ENCODE measurements at places on chromosomes 5 and 9. TPM values are rescaled to one million over a fixed set of nuclear protein-coding genes. Genes with fewer than 3 reads are reported as not detected.

DNA sequence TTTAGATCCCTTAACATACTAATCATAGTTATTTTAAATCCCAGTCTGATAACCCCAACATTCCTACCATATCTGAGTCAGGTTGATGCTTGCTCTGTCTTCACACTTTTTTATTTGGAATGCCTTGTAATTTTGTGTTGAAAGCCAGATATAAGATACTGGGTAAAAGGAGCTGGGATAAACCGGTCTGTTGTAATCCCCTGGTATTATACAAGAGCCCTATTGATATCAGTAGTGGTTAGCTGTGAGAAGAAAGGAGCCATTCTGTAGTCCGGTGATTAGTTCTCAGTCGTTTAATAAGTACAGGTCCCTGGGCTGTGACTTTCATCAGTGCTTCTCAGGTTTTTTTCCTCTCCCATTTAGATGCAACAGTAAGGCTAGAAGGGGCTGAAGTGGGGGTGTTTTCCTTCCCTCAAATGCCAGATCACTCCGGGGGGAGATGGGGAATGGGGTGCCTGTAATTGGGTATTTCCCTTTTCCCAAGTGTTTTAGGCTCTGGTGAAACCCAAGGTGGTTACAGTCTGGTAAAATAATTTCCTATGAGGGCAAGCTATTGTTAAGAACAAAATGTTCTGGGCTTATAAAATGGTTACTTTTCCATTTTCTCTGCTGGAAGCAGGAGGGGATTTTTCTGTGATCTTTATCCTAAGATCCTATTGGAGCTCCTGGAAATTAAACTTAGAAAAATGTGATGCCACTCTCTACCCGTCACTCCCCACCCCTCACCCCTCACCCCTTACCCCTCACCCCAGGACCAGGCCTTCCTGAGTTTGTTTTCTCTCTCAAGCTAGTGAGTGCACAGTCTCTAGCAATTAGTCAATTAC, 72.7 kb downstream of the KCNN2 start:
- no peak for DNase-seq

DNA sequence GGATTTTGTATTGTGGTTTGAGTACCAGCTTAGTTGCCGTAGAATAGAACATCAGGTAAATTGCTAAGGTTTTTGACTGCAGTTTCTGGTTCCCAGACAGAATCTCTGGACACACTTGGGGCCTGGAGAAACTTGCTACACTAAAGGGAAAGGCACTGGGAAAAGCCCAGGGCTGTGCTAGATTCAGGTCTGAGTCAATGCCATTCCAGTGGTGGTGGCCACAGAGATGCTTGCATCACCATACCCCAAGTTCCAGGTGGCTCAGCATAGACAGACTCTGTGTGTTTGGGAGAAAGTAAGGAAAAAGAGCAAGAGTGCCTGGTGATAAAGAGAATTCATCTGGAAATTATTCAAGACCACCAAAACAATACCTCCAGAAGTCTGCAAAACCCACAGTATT, 120.6 kb downstream of the HMHB1 start:
- no peak for DNase-seq

GRCh38 chr5:75051217-75051751, 1.1 kb downstream of the GCNT4 start:
- no peak for DNase-seq

- DNase-seq, result no peak
These were observed 301.8 kb downstream of the TLE1 start for GRCh38 chr9:81387360-81388106.

DNA sequence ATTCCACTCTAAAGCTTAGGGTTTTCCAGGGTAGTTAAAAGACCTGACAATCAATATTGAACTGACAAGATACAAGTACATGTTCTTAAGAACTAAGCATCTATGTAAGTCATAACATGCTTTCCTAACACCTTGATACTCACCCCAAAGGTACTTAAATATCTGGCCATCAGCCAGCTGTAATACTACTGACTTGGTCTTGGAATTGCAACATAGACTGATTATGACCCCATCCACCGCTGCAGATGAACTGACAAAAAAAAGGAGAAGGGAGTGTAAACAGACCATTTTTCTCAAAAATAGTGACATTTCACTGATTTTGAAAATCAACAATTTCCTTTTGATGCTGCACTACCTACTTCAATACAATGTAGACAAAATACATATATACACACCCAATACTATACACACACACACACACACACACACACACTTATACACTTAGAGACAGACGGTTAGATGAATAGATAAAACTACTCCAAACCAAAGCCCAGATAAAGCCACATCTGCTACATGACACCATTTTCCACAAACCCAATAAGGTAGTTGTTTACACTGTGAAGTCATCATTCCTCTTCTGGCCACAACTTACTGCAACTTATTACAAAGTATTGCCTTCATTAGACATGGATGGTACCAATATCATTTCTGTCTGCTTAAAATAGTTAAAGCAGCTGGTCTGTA, 30.4 kb downstream of the ELP1 start:
- no peak for DNase-seq

- DNase-seq, result peak; percentile 2
These were observed 993 bp downstream of the HCN1 start for GRCh38 chr5:45694971-45695803.

DNA sequence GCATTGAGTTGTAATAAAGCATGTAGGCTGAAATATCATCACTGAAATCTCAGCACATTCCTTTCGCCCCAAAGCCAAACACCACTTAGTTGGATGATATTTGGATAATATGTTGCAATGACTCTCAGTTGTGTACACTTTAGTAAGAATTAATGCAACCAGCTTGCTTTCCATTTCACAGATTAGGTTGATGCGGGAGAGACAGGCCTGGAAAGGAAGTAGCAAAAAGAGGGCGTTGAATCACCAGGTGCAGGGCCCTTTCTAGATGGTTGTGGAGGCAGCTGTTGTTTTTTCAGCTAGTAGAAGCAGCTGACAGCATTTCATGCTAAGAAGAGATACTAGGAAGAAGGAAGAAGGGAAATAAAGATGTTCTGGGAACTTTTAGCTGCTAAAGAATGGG, 30.9 kb downstream of the DMRT3 start:
- peak; percentile 61 for DNase-seq

DNA sequence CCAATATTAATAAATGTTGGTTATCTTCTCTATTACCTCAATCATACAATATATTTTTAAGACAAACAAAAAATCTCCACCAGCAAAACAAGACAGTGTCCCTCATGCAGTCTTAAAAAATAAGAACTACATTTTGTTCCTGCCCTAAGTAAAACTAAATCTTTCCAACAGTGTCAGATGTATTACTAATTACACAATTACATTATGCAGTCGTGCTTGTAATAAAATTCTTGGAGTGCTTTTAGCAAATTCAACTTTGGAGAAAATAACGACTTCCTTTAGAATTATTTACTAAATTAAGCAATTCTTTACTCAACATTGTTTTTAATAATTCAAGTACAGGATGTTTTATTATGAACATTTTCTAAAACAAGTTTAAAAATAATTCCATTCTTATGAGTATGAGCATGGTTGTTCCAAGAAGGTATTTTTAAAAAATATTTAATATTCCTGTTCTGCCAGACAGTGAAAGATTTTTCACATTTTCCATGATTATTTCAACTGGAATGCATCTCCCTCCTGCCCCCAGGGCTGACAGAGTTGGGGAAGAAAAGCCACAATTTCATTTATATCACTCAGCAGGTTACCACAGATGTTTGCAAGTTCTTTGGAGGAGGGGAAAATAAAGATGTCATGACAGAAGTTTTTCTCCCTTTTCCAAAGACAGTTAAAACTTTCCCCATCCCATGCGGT, 137.9 kb downstream of the FAM114A2 start:
- no peak for DNase-seq

- DNase-seq, result peak; percentile 95
These were observed at the start of gene FAXDC2 for GRCh38 chr5:154850255-154851062. Gene FAXDC2, minus strand, starts transcription at chr5:154850603. Its CDS starts 12,425 bp downstream, at chr5:154838178.

GRCh38 chr5:139660105-139660922, 12.2 kb downstream of the CXXC5 start:
- peak; percentile 93 for DNase-seq

GRCh38 chr5:23703940-23704855, 196.8 kb downstream of the PRDM9 start:
- peak; percentile 5 for DNase-seq

- no peak for DNase-seq
These were observed 83.4 kb downstream of the SH3PXD2B start for GRCh38 chr5:172370648-172371545.

DNA sequence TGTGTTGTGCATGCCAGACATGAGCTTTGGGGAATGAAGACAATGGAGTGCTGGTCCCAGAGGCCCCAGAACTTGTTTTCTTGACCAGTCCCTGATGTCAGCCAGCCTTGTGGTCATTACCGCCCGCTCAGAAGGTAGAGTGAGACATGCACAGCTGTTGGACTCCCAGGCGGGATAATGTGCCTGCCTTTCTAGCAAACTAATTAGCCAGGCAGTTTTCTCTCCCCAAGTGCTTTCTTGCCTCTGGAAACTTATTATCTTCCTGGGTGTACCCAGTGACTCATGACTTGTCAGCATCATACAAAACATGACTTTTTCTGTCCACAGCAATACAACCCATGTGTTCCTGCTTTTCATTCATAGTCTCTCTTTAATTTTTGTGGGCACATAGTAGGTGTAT, 131.1 kb downstream of the RMI1 start:
- no peak for DNase-seq

GRCh38 chr9:98092613-98092931, 26.4 kb downstream of the TRIM14 start:
- DNase-seq, result no peak

GRCh38 chr5:125602184-125602583, 821.0 kb upstream of the GRAMD2B start:
- DNase-seq, result no peak

- no peak for DNase-seq
These were observed 412 bp downstream of the RIOK2 start for GRCh38 chr5:97182571-97183099.

GRCh38 chr5:21195145-21195544, 1207.1 kb upstream of the CDH18 start:
- DNase-seq, result no peak

- DNase-seq, result no peak
These were observed 157.4 kb upstream of the OTULINL start for GRCh38 chr5:14424011-14424685.

GRCh38 chr5:72895758-72896157, 60.1 kb upstream of the FCHO2 start:
- no peak for DNase-seq

DNA sequence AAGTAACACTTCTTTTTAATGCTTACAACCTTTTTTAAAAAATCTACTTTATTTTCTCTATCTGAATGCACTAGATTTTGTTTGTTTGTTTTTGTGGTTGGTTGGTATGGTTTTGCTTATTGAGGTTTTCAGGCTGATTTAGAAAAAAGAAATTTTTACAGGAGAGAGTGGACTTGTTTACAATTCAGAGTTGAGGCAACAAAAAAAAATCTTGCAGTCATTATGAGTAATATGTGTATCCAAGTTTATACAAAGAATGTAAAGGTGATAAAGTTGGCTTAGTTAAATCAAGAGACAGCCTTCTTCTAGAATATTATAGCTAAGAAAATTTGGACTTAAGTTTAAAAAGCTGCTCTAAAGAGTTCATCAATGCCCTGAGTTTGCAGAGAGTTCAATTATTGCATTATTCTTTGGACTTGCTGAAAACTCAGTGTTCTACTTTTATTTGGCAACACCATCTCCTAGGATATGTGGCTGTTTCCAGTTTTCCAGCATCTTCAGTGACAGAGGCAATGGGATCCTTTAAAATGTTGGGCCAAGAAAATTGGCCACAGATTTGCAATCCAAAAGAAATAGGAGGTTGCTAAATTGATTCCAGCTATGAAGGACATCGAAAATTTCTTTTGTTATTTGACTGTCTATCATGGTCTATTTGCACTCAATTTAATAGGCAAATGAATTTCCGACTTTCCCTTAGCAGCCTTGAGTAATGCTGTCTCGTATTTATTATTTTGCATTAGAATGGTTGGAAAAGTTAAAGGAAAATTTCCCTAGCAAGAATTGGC, 10.7 kb downstream of the STK32A start:
- no peak for DNase-seq

DNA sequence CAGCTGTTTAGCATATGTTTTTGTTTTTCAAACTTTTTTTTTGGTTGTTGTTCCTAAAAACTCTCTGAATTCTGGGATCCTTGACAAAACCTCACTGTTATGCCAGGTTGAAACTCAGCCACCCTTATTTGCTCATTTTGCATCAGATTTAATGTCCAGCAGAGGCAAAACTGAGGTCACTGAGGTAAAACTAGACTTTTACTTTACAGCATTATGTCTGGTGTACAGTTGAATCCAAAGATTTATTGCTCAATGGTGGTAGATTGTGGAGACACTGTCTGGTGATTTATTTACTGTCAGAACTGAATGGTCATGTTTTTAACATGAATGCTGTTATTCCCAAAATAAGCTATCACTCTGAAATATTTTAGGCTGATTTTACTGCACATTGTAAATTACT, 87.9 kb downstream of the FBXL7 start:
- peak; percentile 55 for DNase-seq

DNA sequence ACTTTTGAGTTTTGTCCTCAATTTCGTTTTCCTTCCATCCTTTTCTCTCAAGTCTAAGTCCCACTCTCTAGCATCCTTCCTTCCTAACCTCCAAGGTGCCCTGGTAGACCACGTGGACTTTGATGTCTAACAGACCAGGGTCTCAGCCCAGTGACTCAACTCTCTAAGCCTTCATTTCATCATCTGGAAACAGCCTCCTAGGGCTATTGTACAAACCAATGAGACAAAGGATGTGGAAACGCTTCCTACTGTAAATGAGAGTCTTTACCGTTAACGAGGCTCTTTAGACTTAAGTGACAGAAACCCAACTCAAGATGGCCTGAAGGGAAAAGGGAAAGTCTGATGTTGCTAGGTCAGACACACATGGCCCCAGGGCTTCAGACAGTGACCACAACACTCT, 49.2 kb upstream of the CPLX2 start:
- DNase-seq, result no peak

GRCh38 chr5:65161655-65162054, 320.1 kb downstream of the ADAMTS6 start:
- no peak for DNase-seq

TAF11L2 gene
- total RNA-seq, result not detected

FOXD4 gene
- total RNA-seq, result not detected

TMEM8B gene
- total RNA-seq, result 8.2 TPM

SERF1A gene
- 6.6 TPM for total RNA-seq

ADAMTS19 gene
- total RNA-seq, result 49.9 TPM

MSMP gene
- total RNA-seq, result not detected

SHROOM1 gene
- total RNA-seq, result 2.9 TPM

RAD23B gene
- total RNA-seq, result 114 TPM

NUTM2F gene
- not detected for total RNA-seq

ACTBL2 gene
- not detected for total RNA-seq

BTNL9 gene
- 5.8 TPM for total RNA-seq

PCSK5 gene
- 35.1 TPM for total RNA-seq

PCDHAC2 gene
- 4.6 TPM for total RNA-seq
